SHP77 treated with DMSO at 0.1 percent for 48 hours (cell line): ENCODE measurements at places on chromosomes 2 and 18.

GRCh38 chr18:29501952-29502351 lies 1325.0 kb upstream of the CDH2 start:
- no peak for DNase-seq

- DNase-seq = no peak
Observed at GRCh38 chr2:1546901-1547300, 133.6 kb downstream of the TPO start.

DNA sequence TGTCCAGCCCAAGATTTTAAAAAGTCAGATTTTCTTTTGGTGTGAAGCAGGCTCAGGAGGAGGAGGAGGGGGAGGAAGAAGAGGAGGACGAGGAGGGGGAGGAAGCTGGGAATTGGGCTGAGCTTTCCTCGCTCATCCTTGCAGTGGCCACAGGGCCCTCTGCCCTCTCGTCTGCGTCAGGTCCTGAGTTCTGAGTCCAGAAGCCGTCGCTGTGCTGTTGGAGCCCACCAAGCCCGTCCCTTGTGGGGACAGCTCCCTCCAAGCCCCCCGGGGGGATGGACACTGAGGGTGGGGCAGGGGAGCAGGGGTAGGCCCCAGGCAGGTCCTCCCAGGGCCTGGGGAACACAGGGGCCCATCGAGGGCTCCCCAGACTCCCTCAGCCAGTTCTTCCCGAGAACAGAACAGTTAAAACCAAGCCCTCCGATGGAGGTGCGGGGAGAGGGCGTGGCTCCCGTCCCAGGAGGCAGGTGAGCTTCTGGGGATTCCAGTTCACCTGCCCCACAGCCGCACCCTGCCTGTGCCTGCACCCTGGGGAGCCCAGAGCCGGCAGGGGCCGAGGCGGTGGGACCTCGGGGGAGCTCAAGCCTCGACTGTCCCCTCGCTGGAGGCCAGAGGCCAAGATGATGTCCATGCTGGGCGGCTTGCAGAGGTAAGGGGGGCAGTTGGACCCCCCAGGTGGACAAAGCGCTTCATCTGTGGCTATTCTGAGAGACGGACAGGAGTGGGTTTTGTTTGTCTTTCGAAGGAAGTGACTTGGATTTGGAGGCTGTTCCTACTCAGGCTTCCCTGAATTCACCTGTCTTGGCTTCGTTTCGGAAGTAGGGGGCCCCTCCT lies at the start of gene GAL3ST2:
GAL3ST2 (plus strand) TSS at position 487 of the 834 bp plus-strand sequence; CDS start at position 621, 134 bp downstream.
- DNase-seq = no peak

- no peak for DNase-seq
Observed at GRCh38 chr2:18803141-18803939, 214.0 kb upstream of the NT5C1B start.

DNA sequence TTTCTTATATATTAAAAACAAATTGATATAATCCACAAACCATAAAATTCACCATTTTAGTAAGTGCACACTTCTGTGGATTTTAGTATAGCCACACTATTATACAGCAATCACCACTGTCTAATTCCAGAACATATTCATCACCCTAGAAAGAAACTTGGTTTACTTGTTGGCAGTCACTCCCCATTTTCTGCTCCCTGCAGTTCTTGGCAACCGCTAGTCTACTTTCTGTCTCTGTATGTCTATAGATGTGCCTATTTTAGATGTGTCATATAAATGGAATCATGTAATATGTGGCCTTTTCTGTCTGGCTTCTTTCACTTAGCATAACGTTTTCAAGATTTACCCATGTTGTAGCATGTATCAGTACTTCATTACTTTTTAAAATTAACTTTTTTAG lies 5.7 kb downstream of the CKAP2L start:
- no peak for DNase-seq

DNA sequence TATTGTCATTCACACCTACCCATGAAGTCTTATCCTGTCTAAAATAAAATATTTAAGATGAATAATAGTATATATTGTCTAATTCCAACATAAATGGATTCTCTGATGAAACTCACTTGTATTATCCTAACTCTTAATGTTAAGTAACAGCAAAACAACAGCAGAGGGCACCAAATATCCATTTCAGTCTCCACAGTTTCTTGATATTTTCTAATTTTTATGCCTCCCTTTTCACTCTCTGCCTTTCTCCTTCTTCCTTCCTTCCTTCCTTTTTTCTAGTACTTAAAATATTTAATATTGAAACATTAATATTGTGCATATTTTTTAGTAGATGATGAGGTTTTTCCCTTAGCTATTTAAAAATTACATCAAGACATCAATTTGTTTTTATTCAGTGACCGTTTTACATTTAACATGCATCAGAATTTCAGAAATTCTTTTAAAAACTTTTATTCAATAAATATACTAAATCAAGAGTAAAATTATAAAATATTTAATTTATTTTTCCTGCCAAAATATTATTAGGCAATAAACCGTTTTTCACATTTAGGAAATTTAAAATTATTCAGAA lies 97.6 kb downstream of the WDR7 start:
- DNase-seq = peak; percentile 53

- no peak for DNase-seq
Observed at GRCh38 chr18:9280849-9281248, 53.7 kb upstream of the TWSG1 start.

- DNase-seq = no peak
Observed at GRCh38 chr18:48493434-48494230, 45.2 kb upstream of the CTIF start.

- DNase-seq = no peak
Observed at GRCh38 chr2:19874726-19875125, 27.1 kb downstream of the TTC32 start.

GRCh38 chr2:239519089-239519920 lies 118.5 kb upstream of the HDAC4 start:
- no peak for DNase-seq

DNA sequence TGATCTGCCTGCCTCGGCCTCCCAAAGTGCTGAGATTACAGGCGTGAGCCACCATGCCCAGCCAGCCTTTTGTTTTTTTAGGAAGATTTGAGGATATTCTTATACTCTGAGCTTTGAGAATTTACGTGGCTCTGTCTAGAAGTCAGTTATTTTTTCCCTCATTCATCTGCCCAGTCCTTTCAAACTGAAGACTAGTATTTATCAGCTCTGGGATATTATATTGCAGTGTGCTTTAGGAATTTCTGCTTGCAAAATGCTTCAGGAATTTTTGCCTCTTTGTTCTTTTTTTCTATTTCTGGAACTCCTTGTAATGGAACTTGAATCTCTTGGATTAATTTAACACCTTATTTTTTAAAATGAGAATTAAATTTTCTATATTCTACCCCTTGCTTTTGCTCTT lies 22.6 kb downstream of the ACSL3 start:
- no peak for DNase-seq

DNA sequence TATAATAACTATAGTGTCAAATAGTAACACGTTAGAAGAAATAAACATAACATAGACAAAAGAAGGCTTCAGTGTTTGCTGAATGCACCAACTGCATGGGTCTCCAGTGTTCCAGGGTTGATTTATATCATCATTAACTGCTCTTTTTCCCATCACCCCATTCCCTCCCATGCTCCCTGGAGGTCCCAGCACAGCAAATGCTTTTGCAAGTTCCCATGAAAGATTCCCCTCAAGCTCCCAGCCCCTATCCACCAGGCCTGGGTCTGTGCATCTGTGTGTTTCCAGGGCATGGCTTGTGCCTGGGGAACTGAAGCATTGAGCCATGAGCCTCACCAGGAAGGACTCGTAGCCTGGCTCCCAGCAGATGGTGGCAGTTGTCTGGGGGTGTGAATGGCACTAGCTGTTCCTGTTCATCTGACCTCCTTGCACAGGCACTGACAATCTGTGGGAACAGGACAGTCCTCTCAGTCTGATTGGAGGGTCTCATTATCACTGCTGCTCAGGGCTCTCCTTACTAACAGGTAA lies 164.6 kb upstream of the RMP24 start:
- DNase-seq = no peak

DNA sequence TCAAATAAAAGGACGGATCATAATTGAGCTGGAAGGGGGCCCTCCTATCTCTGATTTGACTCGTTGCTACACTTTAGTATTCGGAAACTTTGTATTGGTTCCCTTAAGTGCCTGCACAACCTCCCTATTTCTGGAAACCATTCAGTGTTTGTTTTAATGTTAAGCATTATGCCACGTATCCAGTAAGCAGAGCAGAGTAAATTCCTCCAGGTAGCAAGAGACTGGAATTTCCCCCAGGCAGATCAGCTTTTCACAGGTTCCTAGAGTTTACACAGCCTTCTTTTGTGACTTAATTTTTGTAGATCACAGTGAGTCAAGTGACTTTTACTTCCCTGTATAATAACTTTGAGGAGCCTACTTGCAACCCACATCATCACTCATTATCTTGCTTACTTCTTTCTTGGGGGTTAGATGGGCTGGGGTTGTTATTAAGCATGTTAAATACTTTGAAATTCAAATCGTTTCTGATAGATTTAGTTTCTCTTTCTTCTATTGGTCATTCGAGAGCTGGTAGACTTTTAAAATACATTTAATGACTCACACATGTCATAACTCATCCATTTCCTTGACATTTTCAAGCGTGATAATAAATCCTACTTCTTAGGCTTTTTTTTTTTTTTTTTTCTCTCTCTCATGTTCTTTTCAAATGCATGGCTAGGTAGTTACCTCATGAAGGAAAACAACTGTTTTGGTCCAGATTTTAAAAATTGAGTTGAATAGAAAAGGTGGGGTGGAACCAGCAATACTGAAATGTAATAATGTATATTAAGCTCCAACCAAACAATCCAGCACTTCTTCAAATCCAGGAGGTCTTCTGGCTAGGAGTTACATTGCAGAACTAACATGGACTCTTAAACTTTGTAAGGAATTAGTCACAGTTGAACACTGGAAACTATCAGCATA lies 219.3 kb downstream of the NEDD4L start:
- no peak for DNase-seq

DNA sequence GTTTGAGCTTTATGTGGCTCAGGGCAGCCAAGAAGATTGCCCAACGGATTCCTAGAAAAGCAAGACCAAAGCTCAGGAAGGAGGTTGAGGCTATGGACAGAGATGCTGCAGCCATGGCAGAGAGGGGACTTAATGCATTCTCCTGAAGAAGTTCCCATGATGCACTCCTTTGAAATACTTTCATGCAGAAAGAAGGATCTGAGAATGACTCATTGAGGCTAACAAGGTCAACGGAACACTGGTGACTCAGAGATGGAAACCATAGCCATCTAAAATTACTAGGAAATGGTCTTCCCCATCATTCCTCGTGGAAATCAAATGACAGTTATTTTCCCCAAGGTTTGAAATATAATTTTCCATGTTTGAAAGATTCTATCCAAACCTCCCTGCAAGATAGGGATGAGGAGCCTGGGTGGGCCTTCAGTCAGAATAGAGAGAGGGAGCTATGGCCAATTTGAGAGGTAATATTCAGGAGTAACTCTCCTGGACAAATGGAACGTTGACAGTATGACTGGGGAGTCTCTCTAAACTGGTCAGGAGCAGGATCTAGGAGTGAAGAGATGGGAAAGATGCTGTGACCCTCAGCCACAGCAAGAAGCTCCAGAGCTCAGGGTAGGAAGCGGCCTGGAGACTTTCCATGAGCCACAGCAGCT lies 63.0 kb downstream of the REEP1 start:
- no peak for DNase-seq

DNA sequence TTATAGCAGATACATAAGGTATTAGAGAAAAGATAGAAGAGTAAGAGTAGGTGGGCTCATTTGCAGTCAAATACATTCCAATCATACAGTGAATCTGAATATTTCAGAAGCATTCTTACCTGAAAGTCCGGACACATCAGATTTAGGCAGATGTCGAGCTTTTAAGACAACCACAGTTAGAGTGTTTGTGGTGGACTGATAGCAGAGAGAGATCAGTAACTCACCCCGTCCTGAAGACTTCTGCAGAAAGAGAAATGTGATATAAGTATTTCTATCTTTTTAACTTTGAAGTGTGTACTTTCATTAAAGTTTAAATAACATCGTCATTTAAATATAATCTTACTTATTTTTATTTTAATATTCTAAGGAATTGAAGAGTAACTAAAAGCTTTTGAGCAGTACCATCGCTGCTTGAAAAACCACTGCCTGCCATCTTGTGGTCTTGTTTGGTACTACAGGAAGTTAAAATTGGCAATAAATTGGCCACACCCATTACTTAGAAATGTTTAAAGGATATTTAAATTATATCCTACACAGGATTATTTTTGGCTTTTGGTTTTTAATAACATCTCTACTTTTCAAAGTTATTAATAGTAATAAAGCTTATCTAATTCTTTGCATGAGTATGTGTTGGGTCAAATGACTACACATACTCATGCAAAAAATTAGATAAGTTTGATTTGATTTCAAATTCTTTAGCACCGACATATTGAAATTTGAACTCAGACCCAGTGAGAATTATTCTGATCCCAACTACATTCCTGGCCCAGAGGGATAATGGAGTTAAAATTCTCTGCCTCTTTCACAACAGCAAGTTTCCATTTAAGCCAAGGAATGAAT lies 5.5 kb downstream of the SYT4 start:
- no peak for DNase-seq

- DNase-seq = no peak
Observed at GRCh38 chr2:123928358-123928757, 96.7 kb upstream of the CNTNAP5 start.

GRCh38 chr2:201985728-201986462 lies 47.8 kb upstream of the FZD7 start:
- no peak for DNase-seq

DNA sequence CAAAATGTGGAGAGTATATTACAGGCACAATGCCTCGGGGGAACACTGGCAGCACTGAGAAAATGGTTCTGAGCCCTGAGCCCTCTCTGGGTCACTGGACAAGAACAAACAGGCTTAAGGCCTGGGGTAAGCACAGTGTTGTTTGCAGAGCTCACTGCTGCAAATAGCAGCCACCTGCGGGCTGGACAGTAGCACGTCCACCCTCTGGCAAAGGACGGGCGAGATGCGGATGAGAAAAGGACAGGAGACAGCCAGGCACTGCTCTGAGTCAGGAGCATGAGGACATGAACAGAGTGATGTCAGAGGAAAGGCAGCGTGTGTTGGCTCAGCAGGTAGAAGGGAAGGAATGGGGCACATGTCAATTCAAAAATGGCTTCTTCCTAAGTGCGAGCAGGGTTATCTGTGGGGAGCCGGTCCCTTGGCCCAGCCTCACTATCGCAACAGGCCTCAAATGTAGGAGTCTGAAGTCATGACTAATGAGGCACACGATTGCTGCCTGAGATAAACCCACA lies 25.9 kb upstream of the NEB start:
- DNase-seq = no peak

DNA sequence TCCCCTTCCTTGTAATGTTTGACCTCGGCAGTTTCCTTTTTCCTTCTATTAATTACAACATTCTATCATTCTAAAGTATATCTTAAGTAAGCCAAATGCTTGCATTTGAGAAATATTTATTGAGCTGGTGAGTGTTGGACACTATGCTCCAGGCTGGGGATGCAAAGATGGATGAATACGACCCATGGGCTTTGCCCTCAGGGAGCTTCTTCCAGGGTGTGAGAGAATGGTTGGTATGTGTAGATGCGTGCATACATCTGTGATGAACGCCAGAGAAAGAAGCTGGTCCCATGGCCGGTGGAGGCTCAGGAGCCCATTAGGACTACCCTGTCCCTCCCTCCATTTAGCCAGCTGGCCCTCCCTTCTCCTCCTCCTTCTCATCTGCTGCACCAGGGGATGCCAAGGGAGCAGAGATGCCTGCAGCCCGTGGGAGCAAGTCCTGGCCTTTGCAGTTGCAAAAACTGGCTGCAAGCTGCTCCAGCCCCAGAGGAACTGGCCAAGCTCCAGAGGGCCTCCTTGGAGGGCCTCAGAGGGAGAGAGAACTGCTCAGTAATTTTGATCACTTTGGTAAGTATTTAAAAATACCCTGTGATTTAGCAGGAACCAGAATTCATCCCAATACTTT lies 65.7 kb upstream of the FOSL2 start:
- no peak for DNase-seq
